Activated T-cell treated with anti-CD3 and anti-CD28 coated beads, Interleukin-2, amount 50 U/mL, for 24 hours (primary cell): ENCODE measurements at places on chromosomes 5 and 9.

- no peak for DNase-seq
These were observed 33.6 kb upstream of the FBP1 start for GRCh38 chr9:94672811-94673487.

GRCh38 chr9:77304543-77304942 is 127.2 kb downstream of the VPS13A start:
- DNase-seq, result no peak

DNA sequence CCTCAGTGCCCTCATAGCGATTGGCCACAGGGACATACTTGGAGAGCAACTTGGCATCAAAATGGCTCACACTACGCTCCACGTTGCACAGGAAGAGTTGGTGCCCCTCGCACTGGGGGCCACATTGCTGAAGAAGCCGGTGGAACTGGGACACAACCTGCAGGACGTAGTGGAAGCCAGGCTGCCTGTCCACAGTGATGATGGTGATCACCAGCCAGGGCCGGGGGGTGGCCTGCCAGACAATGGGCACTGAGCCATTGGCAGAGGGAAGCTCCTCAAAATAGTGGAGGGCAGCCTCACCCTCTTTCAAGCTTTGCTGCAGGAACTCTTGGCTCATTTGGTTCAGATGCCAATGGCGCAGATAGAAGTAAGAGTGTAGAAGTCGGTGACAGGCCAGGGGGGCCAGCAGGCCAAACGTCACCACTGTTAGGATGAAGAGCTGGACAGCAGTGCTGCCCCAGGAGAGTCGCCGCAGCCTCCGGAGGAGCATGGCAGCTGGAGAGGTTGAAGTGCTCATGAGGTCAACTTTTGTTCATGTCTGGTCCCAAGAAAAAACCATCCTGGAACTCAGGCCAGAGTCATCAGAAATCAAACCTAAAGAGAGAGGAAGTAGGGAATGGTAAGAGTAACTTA is 41.1 kb upstream of the ALDOB start:
- no peak for DNase-seq

- DNase-seq, result no peak
These were observed 126.8 kb upstream of the PTCH1 start for GRCh38 chr9:95643619-95644018.

GRCh38 chr5:99590806-99591205 is 662.0 kb upstream of the CHD1 start:
- no peak for DNase-seq

- no peak for DNase-seq
These were observed 100.8 kb downstream of the GADD45G start for GRCh38 chr9:89705651-89706050.

- DNase-seq, result no peak
These were observed 58.3 kb downstream of the SLC44A1 start for GRCh38 chr9:105302728-105303127.

GRCh38 chr5:65820373-65820772 is 98.4 kb downstream of the NLN start:
- DNase-seq, result no peak

DNA sequence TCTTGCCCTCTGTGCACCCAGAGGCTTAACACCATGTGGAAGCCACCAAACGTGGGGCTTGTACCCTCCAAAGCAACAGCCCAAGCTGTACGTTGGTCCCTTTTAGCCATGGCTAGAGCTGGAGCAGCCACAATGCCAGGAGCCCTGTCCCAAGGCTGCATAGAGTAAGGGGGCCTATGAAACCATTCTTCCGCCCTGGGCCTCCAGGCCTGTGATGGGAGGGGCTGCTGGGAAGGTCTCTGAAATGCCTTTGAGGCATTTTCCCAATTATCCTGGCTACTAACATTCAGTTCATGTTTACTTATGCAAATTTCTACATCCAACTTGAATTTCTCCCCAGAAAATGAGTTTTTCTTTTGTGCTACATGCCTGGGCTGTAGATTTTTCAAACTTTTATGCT is 33.8 kb downstream of the CHSY3 start:
- no peak for DNase-seq

GRCh38 chr9:96618209-96619123 is 1.2 kb downstream of the CDC14B start:
- DNase-seq, result peak; percentile 47

DNA sequence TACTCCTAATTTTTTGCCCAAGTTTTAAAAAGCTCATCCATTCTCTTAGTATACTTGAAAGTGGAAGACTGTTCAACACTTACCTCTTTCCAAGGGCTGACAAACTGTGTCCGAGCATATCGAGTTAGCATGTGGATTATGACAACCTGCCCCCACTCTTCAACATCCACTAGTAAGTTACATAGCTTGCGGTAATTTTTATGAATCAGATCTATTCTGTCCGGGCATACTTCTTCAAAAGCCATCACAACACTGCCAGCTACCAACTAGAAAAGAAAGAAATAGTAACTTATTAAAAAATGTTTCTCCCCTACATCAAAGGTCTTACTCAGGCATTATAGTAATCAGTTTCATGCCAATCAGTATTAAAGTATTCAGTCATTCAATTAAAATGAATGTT is 78.5 kb downstream of the AP3B1 start:
- no peak for DNase-seq

DNA sequence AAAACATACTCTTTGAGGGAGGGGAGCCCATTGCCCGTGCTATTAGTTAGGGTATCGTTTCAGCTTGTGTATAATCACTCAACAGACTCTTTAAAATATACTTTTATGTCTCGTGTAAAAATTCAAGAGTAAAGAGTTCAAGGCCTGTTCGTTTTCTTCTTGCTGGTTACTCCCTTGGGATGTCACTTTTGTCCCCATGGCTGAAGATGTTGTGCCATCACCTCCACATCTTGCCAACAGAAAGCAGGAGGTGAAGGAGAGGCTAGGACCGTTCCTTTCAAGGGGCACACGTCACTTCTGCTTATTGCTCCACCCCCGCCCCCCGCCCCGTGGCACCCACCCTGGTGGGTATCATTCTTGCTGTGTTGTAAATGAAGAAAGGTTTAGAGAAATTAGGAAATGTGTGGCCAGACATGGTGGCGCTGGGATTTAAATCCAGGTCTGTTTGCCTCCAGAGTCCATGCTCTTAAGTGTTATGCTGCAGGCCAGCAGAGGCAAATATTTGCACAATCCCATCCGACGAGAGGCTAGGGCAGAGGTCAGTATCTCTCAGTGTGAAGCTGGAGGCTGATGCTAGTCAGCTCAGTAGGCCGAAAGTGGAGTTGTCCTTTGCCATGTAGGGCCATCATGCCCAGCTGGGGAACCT is 3.0 kb downstream of the MLANA start:
- DNase-seq, result no peak

- peak; percentile 31 for DNase-seq
These were observed 83.5 kb upstream of the MINAR2 start for GRCh38 chr5:129664336-129664937.

DNA sequence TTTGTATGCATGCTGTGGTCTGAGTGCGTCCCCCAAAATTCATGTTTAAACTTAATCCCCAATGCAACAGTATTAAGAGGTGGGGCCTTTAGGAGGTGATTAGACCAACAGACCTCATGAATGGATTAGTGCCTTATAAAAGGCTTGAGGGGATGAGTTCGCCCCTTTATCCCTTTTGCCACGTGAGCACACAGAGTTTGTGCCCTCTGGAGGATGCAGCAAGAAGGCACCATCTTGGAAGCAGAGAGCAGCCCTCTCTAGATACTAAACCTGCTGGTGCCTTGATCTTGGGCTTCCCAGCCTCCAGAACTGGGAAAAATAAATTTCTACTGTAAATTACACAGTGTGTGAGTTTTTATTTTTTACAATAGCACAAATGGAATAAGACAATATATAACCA is 177.1 kb upstream of the SPRY4 start:
- no peak for DNase-seq

DNA sequence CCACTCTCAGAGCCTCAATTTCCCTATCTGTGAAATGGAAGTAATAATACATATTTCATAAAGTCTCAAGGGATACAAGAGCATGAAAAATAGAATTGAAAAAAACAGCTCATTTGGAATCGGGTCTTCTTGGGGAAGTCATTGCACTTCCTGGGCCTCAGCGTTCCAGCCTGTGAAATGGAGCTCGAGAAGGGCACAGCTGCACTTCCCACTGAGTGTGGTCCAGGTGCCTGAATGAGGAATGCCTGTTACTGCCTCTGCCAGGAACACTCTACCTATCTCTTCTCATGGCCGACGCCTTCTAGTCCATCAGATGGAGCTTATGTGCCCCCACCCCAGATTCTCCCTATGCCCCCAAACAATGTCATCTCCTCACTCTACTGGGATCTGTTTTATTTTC is 924 bp upstream of the NEURL1B start:
- no peak for DNase-seq

DNA sequence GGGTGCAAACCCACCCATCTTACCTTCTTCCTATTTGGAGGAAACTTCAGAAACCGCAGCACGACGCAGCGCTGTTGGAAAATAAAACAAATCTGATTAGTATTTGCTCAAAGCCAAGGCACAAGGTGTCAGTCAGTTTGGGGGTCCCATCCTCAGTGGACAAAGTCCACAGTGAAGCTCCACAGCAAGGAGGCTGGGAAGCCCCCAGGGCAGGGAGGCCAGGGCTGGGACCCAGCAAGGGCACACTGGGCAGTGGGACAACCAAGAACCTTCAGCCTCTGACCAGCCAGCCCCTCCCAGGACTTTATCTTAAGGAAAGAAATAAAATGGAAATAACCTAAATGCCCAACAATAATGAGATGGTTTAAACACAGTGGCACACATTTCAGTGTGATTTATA is 11.3 kb downstream of the IPPK start:
- DNase-seq, result no peak

DNA sequence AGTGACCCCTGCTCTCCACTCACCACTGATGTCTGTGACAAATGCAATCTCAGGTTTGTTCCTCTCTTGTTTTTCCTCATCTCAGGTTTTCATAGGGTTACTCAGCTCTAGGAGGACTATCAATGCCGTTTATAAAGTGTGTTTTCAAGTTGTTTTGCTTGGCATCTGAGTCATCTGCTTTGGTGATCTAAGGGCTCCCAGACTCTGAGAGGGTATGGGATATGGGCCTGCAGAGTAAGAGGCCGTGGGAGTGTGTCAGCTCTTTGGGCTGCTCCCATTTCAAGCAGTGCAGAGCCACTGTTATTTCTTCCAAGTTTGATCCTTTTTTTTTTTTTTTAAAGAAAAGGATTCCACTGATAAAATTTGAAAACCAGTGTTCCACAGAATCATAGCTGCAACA is 46.3 kb downstream of the NNT start:
- no peak for DNase-seq

- no peak for DNase-seq
These were observed 101.3 kb downstream of the NUDT12 start for GRCh38 chr5:103461243-103461642.

GRCh38 chr5:92980491-92980890 is 600.5 kb downstream of the NR2F1-AS1 start:
- no peak for DNase-seq

DNA sequence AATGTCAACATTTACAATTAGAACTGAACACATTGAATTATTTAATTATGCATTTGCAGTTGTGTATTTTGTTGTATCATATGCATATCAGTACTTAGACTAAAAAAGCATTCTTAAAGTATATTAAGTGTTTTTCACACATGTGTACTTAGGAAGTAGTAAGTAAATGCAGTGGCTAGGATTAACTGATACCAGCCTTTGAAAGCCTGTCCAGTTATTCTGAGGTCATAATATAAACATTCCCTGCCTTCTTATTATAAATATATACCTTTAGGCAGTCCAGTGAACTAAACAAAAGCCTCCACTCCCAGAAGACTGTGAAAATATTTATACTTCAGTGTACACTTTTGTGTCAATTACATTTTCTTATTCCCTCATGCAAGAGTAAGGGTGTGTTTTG is 83.8 kb downstream of the TLE4 start:
- no peak for DNase-seq

- DNase-seq, result no peak
These were observed 746 bp downstream of the RGS3 start for GRCh38 chr9:113464286-113464660.

- no peak for DNase-seq
These were observed 77.5 kb downstream of the HSPA4 start for GRCh38 chr5:133129289-133129688.

DNA sequence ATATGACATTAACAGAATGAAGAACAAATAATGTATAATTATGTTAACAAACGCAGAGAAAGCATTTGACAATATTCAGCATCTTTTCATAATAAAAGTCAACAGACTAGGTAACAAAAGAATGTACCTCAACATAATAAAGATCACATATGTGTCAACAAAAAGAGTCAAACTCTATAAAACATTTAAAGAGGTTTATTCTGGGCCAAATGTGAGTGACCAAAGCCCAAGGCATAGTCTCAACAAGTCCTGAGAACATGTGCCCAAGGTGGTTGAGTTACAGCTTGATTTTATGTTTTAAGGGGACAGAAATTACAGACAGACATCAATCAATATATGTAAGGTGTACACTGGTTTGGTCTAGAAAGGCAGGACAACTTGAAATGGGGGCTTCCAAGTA is 19.4 kb downstream of the BTNL8 start:
- no peak for DNase-seq

DNA sequence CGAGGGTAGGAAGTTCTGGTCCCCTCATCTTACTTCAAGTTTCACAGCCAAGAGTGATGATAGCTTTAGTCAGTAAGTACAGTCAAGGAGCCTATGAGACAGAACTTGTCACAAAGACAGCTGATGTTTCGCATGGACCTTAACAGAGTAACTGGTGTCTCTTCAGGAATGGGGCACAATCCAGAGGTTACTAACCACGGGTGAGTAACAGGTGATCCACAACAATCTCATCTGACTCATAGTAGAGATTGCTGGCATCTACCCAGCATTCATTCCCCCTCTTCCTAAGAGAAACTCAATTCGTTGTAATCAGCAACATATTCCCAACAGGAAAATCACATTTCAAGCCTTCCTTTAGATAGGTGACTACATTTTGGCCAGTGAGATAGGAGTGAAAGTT is 126.7 kb downstream of the SNX18 start:
- DNase-seq, result no peak

DNA sequence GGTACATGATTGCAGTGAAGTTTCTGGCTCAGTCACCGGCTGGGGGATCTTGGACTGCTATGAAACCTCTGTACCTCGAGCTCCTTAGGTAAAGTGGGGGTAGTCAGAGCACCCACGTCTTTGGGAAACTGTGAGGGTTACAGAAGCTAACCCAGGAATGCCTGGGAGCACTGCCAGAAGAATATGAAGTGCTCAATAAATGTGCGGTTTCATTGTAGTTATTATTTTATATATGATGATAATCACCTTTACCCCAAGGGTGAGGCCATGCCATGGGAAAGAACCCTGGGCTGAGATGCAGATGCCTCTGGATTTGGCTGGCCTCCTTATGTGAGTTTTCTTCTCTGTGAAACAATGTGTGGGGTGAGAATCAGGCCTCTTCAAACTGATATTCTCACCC is 3.7 kb downstream of the NPR3 start:
- no peak for DNase-seq

- DNase-seq, result no peak
These were observed 20.8 kb downstream of the SNCAIP start for GRCh38 chr5:122332599-122333555.
